ENCODE measurements at places on chromosomes 4 and X.

- no peak for DNase-seq
Measured at GRCh38 chr4:171857302-171858012, 44.3 kb downstream of the GALNTL6 start.

GRCh38 chr4:94892051-94892450 is 134.3 kb downstream of the BMPR1B start:
- no peak for DNase-seq

DNA sequence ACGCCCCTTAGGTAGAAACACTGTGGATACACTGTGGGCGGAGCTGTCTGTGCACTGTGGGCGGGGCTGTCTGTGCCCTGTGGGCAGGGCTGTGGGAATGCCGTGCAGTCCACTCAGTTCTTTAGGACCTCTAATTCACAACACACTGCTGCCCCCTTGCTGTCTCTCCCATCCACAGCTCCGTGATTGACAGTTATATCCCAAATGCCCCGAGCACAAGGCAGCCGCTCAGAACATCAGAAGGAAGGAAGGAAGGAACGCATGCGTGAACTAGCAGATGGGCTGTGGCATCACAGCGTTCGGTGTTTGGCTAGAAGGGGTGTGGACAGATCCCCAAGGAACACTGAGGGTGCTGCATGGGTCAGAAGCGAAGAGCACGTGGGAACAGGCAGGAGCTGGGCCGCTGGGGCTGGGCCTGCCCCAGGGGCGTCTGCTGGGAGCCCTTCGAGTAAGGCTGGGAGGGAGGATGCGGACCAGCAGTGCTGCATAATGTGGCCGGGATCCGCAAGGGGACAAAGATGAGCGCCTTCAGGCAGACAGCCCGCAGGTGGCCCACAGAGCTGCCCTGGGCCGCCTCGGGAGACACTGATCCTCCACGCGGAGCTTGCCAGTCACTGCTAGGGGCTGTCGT is 29.8 kb downstream of the ACOX3 start:
- DNase-seq = peak; percentile 52

DNA sequence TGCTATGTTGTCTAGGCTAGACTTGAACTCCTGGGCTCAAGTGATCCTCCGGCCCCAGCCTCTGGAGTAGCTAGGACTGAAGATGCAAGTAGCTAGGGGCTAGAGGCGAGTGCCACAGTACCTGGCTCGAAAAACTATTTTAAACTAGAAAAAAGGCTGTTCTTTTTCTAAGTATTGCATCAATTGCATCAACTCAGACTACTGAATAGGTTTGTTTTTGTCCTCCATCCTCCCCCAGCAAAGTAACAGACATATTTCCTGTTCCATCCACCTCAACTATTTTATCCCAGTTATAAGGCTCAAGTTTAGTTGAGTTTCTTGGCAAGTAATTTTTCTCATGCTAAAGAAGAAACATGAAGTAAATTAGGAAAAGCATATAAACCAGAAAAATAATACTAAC is 4.1 kb downstream of the SH3RF1 start:
- no peak for DNase-seq

GRCh38 chrX:74613370-74614092 is 893 bp downstream of the RLIM start:
- peak; percentile 34 for DNase-seq

DNA sequence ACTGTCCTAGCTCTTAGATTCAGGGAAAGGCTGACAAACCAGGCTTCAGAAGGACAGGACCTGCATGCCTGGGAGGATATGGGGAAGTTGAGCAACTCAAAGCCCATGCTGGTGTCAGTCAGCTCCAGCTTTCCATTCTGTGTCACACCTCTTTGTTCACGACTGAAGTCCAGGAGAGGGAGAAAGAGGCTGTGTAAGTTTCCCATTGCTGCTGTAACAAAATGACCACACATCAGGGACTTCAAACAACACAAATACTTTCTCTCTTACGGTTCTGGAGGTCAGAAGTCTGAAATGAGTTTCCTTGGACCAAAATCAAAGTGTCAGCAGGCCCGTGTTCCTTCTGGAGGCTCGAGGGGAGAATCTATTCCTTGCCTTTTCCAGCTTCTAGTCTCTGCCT is 50.6 kb upstream of the STX18 start:
- no peak for DNase-seq

DNA sequence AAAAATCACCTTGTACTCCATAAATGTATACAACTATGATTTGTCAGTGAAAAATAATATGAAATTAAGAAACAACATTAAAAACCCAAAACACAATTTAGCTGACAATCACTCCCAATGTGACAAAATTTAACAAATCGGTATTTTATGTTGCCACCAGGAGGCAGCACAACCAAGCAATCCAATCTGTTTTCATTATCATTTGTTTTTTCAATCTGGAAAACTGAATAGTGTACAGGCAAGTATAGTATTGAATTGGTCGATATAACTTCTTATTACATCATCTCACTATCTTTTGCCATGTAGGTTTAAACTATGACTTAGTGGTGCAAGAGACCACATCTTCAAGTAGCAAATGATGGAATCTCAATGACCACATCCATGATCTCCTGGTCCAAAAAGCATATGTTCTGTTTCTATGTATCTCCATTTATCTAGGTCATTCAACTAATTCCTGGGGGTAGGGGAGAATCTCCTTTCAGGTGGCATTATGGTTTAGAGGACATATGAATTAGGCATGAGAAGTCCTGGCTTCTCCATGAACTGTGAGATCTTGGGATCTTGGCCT is 112.9 kb upstream of the AGA start:
- peak; percentile 31 for DNase-seq

- no peak for DNase-seq
Measured at GRCh38 chr4:110611968-110612447, 10.9 kb downstream of the PITX2 start.

- no peak for DNase-seq
Measured at GRCh38 chr4:26206999-26207398, 113.8 kb upstream of the RBPJ start.

DNA sequence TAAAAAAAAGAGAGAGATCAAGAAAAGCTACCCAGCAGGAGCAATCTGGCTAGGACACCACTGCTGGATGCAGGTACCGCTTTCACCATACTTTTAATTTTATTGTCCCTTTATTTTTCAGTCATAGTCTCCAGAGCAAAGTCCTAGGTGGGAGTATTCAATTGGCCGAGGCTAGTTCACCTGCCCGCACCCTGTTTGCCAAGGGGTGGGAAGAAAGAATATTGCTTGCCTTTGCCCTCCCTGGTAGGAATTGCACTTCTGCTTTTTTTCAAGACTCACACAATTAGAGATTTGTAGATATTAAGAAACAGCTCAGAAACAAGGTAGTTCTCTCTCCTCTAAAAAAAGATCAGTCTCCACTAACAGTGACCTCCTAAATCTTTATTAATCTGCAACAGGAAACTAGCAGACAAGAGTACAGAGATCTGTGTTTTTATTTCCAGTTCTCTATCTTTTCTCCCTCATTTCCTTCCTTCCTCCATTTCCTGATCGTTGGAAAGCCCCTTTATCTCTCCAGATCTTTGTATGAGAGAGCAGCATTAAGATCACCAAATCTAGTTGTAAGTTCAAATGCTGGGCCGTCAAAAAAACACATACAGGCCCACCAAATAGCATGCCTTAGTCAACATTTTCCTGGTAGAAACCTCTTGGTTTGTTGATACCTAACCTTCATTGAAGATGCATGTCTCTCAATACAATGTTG is 9.4 kb upstream of the RPGR start:
- DNase-seq = peak; percentile 3

DNA sequence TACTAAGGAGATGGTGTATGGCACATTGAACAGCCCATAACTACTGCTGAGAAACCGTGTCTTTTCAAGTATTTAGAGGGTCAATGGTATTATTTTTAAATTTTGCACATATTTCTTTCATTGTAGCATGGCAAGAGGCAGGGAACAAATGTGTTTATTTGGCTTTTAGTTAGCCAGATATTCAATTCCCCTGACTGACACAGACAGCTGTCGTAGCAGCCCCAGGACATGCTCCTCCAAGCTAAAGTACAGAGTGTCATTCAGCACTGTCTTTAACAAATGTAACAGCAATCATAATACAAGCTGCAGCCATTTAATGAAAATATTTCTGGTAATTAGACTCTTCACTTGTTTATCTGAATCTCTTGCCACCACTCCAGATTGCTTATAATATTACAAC is 687.1 kb downstream of the KLHL13 start:
- DNase-seq = no peak

DNA sequence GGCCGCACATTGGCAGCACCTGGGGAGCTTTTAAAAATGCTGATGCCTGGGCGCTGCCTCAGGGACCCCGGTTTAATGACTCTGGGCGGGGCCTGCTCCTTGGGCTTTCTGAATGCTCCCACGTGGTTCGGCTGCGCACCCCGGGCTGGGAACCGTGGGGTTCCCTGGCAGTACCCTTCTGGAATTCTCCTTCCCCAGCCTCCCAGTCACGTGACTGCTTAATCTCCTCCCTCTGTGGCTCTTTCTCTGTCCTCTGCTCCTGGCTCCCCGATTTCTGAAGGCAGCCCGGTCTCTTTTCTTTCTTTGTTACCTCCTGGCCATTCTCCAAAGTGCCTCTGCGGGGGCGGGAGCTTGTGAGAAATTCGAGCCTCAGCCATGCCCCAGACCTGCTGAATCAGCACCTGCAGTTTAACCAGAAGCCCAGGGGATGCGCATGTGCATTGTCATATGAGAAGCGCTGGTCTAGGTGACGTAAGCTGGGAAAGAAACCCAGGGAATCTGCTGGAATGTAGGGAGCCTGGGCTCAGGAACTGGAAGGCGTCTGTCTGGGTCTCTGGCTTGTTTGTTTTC is 16.6 kb downstream of the CLCN4 start:
- no peak for DNase-seq

DNA sequence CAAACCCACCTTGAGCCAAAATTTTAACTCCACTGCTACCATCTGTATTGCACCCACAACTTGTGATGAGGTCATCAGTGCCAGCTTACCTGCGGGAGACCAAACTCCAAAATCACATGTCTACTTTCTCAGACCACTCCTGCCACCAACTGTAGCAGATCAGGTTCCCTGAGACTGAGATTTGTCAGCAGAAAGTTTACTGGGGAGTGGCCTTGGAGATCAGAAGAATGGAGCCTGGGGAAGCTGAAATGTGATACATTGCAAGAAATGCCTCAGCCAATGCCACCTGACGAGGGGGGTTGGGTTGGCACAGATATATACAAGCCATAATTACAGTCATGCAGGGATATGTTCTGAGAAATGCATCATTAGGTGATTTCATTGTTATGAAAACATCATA is 19.1 kb downstream of the HAUS3 start:
- no peak for DNase-seq

DNA sequence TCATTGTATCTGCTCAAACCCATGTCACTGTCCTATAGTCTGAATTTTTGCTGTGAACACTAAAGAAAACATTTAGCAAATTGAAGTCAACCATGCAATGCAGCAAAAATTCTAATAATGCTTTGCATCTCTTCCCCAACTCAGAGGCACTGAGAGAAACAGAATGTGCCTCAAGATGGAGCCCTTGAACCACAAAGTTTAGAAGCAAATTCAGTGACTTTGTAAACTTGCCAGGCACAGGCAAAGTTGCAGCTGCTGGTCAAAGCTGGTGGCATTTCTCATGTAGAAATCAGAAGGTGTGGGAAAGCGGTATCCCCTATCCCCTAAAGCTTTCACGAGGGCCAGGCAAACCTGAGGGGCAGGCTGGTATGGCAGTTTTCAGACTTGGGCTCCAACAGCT is 121.7 kb upstream of the DIPK2B start:
- DNase-seq = peak; percentile 47

- peak; percentile 35 for DNase-seq
Measured at GRCh38 chrX:25049357-25049756, 33.6 kb upstream of the ARX start.

GRCh38 chr4:85884251-85884650 is 409.3 kb downstream of the ARHGAP24 start:
- no peak for DNase-seq

- DNase-seq = peak; percentile 42
Measured at GRCh38 chr4:120053911-120054310, 12.7 kb downstream of the MAD2L1 start.

DNA sequence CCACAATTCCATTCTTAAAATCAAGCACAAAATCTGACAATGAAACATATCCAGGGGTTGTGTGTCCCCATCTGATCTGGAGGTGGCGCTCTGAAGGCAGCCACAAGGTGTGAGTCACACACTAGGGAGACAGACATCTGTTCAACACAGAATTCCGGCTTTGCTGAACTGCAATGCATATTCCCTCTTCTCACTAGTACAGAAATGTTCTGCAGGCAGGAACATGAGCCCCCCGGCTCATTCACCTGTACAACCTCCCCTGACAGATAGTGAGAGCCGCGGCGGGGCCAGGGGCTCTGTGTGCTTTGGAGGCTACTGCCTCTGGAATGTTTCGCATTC is 41.9 kb downstream of the WDR1 start:
- no peak for DNase-seq

DNA sequence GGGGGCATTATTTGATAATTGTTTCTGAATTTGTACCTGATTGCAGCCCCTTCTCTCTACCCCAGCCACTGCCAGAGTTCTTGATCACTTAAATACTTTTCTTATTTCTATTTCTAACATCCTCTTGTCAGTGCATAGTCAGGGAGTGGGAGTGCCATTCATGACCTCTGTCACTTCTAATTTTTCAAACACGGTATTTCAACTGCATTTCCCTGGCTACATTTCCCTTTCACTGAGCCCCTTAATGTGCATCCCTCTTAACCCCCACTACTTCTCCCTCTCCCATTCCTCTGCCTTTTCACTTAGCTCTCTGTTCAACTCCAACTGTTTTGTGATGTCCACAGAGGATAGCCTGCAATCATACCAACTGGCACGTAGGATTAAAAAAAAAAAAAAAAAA is 128.3 kb upstream of the NAP1L5 start:
- no peak for DNase-seq

DNA sequence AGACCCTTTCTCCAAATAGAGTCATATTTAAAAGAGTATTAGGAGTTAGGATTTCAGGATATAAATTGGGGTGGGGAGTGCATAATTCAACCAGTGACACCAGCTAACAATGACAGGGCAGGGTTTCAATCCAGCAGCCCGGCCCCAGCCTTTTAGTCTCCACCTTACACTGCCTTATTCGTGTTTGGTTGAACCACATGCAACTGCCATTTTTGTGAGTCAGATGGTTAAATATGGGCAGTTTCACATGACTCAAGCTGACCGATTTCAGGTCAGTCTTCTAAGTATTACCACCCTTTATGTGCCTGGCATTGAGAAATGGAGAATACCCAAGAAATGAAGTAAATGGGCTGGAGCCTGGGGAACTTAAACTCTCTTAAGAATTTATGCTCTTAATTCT is 102.8 kb downstream of the STOX2 start:
- no peak for DNase-seq

DNA sequence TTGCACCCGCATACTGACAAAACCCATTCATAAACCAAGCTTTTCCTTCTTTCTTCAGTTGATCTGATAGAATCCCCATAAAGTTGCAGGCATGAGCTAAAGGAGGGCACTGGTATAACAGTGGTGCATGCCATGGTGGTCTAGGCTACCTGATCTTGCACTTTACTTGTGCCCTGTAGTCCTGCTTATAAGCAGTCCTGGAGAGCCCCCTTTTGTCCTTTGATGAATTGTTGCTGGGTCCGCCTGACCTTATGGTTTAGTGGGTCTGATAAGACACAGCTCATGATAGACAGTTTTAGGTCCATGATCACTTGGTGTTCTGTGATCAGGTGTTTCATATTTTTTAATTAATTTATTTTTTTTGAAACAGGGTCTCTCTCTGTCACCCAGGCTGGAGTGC is 19.7 kb downstream of the CCDC160 start:
- no peak for DNase-seq
